ENCODE measurements at places on chromosomes 11 and 22. TPM values are rescaled to one million over a fixed set of nuclear protein-coding genes. Genes with fewer than 3 reads are reported as not detected.

- no peaks in the 10 kb centered on the region for H3K36me3 ChIP-seq
- H3K27ac ChIP-seq: no peak overlapping the region
- no peak overlapping the region for H3K4me3 ChIP-seq
- no peak for DNase-seq
- no peaks in the 10 kb centered on the region for H3K27me3 ChIP-seq
- H3K4me1 ChIP-seq: no peaks in the 10 kb centered on the region
These were observed 510.5 kb upstream of the CCDC179 start for GRCh38 chr11:23370580-23371275.

DNA sequence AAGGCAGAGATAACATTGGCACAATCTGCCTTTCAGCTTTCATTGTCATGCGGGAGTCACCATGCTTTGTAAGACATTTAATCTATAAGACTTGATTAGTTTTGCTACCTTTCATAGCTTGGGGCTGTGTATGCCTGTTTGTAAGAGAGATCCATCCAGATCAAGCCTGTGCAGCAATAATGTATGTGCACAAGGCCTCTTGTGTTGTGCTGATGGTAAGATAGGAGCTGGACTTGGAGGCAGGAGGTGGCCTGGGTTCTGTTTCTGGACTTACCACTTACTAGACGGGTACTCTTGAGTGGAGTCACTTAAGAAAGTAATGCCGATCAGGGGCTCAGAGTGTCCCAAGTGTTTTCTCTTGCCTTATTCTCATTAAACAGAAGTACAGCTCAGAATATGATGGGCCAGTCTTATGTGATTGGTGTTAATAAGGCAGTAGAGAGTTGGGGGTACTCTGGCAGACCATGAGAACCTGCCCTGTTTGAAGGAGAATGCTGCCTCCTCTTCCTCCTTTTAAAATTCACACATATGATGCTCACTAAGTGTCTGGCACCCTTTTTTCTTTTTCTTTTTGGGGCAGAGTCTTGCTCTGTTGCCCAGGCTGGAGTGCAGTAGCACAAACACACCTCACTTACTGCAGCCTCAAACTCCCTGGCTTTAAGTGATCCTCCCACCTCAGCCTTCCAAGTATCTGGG, 30.9 kb downstream of the PTPRJ start:
- H3K36me3 ChIP-seq: peaks cover 4% of the 10 kb centered on the region
- peak overlapping the region; percentile 96 for H3K27ac ChIP-seq
- no peak for DNase-seq
- no peaks in the 10 kb centered on the region for H3K27me3 ChIP-seq
- H3K4me3 ChIP-seq: peak overlapping the region; percentile 34

DNA sequence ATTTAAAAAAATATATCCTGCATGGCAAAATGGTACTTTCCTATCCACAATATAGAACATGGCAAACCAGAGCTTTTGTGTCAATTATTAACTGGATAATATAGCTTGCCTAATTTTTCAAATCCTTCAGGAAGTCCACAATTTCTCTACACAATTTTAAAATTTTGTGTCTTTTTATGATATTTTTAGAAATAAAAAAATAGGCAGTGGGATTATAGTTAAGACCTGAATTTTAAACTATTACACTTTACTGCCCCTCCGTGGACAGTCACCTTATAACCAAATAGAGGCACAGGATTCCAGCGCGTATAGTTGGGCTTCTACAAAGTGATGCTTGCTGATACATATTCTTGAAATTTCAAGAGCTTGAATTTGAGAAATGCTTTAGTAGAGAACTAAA, 2.1 kb upstream of the DMC1 start:
- no peak overlapping the region for H3K4me3 ChIP-seq
- no peak overlapping the region for H3K27ac ChIP-seq
- peak; percentile 25 for DNase-seq
- H3K27me3 ChIP-seq: no peaks in the 10 kb centered on the region
- H3K36me3 ChIP-seq: peaks cover 3% of the 10 kb centered on the region
- peaks cover 12% of the 10 kb centered on the region for H3K4me1 ChIP-seq

- DNase-seq: peak; percentile 85
- H3K36me3 ChIP-seq: no peaks in the 10 kb centered on the region
- peaks cover 13% of the 10 kb centered on the region for H3K27me3 ChIP-seq
- H3K4me3 ChIP-seq: no peak overlapping the region
These were observed 54.8 kb upstream of the PHF21B start for GRCh38 chr22:45064313-45065278.

The FOLR3 gene
- total RNA-seq: not detected

The ZNF280A gene
- not detected for total RNA-seq

DNA sequence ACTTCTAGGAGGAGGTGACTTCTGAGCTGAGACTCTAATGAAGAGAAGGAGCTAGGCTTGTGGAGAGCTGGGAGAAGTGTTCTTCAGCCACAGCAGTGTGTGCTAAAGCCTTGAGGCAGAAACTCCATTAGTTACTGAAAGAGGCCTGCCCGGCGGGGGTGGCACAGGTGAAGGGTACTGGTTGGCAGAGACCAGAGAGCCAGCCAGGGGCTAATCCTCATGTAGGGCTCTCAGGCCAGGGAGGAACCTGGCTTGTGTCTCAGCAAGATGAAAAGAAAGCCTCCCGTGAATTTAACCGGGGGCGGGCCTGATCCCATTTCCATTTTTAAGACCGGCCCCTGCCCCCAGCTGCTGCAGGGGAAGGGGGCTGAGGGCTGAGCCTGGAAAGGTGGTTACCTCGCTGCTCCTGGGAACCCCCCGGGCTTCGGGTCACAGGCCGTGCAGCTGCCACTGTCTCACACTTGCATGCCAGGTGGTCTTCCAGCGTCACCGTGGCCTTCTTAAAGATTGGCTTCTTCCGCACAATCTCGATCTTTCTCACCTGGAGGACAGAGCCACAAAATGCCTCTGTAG, 15.0 kb downstream of the PDGFB start:
- peaks cover 9% of the 10 kb centered on the region for H3K4me1 ChIP-seq
- no peak overlapping the region for H3K27ac ChIP-seq
- no peaks in the 10 kb centered on the region for H3K27me3 ChIP-seq
- H3K4me3 ChIP-seq: no peak overlapping the region

DNA sequence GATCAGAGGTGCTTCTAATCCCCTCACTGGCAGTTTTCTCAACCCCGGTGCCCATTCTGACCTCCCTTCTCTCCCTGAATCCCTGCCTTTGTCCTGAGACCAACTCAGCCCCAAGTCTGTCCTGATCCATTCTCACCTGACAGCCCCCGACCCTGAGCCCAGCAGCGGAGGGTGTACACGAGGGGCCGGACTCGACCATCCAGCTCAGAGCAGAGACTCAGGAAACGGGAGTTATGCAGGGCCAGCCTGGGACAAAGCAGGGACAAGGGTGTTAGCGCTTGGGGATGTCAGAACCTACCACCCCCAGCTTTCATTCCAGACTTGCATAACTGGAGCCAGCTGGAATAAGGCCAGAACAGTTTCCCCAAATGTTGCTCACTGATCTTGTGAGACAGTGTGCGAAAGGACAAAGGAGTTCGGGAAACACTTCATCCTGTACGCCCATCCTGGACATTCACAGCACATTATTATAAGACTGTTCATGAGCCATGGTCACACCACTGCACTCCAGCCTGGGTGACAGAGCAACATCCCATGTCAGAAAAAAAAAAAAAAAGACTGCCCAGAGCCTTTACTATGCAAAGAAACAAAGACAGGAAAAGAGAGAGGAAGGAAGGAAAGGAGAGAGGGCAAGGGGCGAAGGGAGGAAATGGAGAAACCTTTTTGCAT, 3.5 kb upstream of the EEF1G start:
- no peak for DNase-seq
- H3K4me1 ChIP-seq: peaks cover 23% of the 10 kb centered on the region
- no peak overlapping the region for H3K4me3 ChIP-seq

The RCOR2 gene
- total RNA-seq: 0.27 TPM

The OR51E2 gene
- not detected for total RNA-seq

- peaks cover 2% of the 10 kb centered on the region for H3K36me3 ChIP-seq
- no peak for DNase-seq
- no peak overlapping the region for H3K27ac ChIP-seq
- peaks cover 10% of the 10 kb centered on the region for H3K4me1 ChIP-seq
These were observed 59.4 kb upstream of the CHRM4 start for GRCh38 chr11:46450846-46451477.

- H3K36me3 ChIP-seq: no peaks in the 10 kb centered on the region
- H3K4me1 ChIP-seq: no peaks in the 10 kb centered on the region
- no peak overlapping the region for H3K27ac ChIP-seq
- H3K27me3 ChIP-seq: no peaks in the 10 kb centered on the region
- no peak overlapping the region for H3K4me3 ChIP-seq
These were observed 188.4 kb downstream of the SOX6 start for GRCh38 chr11:16167706-16168487.

DNA sequence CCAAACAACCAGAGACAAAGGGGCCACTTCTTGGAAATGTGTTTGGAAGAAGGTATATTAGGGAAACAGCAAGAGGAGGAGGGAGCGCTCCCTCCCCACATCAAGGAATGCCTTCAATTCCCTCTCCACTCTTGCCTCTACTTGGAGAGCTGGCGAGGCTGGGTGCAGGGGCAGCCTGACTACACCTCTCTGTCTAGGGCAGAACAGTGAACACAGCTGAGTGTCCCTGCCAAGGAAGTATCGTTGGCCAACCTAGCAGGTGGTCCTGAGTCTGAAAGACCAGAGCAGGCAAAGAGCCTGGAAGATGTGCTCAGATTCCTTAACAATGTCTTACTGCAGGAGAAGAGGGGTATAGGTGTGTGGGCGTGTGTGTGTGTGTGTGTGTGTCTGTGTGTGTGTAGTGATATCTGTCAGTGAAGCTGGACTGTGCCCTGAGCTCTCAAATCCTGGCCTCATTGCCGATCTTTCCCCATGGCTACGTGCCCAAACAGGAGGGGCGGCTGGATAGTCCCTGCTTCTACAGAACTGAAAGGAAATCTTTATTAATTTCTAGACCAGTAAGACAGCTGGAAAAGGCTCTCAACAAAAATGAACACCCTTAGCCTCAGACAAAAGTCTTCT, 46.8 kb downstream of the PAMR1 start:
- no peak for DNase-seq
- no peaks in the 10 kb centered on the region for H3K4me1 ChIP-seq
- peaks cover 9% of the 10 kb centered on the region for H3K36me3 ChIP-seq
- no peak overlapping the region for H3K4me3 ChIP-seq
- H3K27ac ChIP-seq: no peak overlapping the region

The TNNT3 gene
- 6.8 TPM for total RNA-seq

The NCR3LG1 gene
- total RNA-seq: 0.82 TPM

GRCh38 chr11:119550053-119550752, 127.2 kb upstream of the THY1 start:
- H3K36me3 ChIP-seq: no peaks in the 10 kb centered on the region
- no peaks in the 10 kb centered on the region for H3K4me1 ChIP-seq
- H3K4me3 ChIP-seq: no peak overlapping the region
- H3K27ac ChIP-seq: no peak overlapping the region
- H3K27me3 ChIP-seq: no peaks in the 10 kb centered on the region

DNA sequence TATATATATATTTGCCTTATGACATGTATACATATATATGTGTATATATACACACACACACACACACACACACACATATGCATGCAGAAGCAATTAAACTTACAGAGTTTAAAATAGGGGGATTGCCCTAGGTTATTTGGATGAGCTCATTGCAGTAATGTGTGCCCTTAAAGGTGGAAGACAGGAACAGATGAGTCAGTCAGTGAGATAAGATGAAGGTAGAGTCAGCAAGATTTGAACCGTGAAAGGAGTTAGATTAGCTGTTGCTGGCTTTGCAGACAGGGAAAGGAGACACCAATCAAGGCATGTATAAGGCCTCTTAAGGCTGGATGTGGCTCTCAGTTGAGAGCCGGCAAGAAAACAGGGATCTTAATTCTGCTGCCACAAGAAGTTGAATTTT, 902.4 kb upstream of the RAG2 start:
- no peak overlapping the region for H3K27ac ChIP-seq
- no peaks in the 10 kb centered on the region for H3K36me3 ChIP-seq
- no peaks in the 10 kb centered on the region for H3K4me1 ChIP-seq
- no peaks in the 10 kb centered on the region for H3K27me3 ChIP-seq
- H3K4me3 ChIP-seq: no peak overlapping the region
- DNase-seq: no peak

The KRTAP5-1 gene
- total RNA-seq: not detected

DNA sequence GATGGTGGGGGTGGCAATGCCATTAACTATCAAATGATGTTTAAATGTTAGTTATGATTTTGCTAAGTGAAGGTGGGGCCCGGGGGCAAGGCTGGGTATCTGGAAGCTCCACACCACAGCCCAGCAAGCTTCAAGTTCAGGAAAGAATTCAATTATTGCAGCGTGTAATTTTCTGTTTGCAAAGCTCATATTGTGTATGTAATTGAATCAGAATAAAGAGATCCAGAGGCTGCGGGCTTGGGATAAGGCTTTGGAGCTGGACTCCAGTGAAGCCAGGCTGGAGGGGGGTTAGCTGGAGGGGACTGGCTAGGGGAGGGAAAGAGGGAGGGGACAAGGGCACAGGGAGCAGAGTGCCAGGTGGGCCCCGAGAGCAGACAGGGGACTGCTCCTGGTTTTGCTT, 557.1 kb upstream of the CADM1 start:
- no peak overlapping the region for H3K4me3 ChIP-seq
- no peaks in the 10 kb centered on the region for H3K36me3 ChIP-seq
- H3K4me1 ChIP-seq: no peaks in the 10 kb centered on the region
- DNase-seq: no peak
- no peak overlapping the region for H3K27ac ChIP-seq
- H3K27me3 ChIP-seq: peaks cover 4% of the 10 kb centered on the region

The SLC43A3 gene
- 170 TPM for total RNA-seq

The GGTLC3 gene
- not detected for total RNA-seq

The MYO18B gene
- 0.29 TPM for total RNA-seq

The SPTBN2 gene
- 1.5 TPM for total RNA-seq

The SLC22A25 gene
- total RNA-seq: not detected

DNA sequence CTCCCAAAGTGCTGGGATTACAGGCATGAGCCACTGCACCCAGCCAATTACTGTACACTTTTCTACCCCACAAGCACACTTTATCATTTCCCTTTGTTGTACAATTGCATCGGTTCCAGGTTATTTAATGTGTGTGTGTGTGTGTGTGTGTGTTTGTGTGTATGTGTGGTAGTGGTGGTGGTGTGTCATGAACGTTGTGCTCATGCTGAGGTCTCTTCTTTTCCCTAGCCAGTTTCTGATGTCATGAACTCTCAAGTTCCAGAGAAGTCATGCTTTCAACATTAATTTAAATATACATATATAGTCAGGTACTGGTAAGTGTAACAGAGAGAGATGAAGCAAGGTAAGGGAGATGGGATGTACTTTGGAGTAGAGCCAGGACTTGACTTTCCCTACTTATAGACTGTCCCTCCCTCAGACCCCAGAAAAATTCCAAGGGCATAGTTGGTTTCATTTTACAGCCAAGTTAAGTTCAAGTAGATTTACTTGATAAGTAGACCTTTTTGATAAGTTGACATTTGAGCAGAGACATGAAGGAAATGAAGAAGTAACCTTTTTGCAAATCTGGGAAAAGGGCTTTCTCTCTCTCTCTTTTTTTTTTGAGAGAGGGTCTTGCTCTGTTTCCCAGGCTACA, 42.7 kb downstream of the WEE1 start:
- H3K27me3 ChIP-seq: no peaks in the 10 kb centered on the region
- no peaks in the 10 kb centered on the region for H3K36me3 ChIP-seq
- no peak overlapping the region for H3K27ac ChIP-seq
- H3K4me1 ChIP-seq: peaks cover 31% of the 10 kb centered on the region
- no peak for DNase-seq

Data from activated CD4-positive, alpha-beta memory T cell treated with anti-CD3 and anti-CD28 coated beads for 36 hours (primary cell).